ENCODE measurements at places on chromosomes 4 and X. TPM values are rescaled to one million over a fixed set of nuclear protein-coding genes. Genes with fewer than 3 reads are reported as not detected.

- no peak for DNase-seq
Observed at GRCh38 chrX:56284269-56284668, 52.1 kb downstream of the KLF8 start.

DNA sequence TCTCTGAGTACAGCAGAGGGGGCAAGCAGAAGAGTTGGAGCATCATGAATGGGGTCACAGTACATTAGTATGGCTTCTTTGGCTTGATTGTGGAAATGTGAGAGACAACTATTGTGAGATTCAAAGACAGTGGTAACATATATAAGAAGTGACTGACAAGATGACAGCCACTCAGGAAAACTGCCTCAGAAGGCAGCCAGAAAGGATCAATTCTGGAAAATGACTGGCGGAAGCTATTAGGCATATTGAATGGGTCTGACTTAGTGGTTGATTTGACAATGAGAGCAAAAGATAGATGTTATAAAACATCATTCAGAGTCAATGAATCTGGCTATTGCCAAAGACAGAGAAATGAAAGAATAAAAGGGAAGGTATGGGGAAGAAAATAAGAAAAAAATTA lies 345.5 kb upstream of the MAGEB2 start:
- no peak for DNase-seq

DNA sequence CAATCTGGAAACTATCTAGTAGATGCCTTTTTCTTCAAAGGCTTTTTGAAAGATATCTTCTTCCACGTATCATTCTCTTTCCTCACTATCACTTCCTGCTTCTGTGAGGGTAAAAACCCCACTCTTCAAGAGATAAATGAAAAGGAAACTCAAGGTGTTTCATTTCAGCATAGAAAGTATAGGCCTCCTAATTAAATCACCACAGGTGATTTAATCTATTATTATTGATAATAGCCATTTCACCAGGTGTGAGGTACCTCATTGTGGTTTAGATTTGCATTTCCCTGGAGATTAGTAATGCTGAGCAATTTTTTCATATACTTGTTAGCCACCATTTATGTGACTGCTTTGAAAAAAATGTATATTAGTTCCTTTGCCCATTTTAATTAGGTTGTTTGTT lies 92.0 kb upstream of the EMCN start:
- no peak for DNase-seq

DNA sequence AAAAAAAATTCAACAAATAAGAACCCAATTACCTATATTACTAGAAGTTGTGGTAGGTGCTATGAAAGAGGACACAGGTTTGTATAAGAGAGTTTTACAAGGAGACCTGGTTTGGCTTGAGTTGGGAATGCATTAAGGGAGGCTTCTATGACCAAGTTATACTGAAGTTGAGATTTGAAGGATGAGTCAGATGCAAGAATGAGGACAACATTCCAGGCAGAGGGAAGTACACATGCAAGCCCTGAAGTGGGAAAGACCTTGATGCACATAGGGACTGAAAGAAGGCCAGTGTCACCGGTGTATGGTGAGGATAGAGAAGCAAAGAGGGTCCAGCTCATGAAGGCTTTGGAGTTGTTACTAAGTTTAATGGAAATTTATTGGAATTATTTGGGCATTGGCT lies 52.2 kb downstream of the ANK2 start:
- no peak for DNase-seq

DNA sequence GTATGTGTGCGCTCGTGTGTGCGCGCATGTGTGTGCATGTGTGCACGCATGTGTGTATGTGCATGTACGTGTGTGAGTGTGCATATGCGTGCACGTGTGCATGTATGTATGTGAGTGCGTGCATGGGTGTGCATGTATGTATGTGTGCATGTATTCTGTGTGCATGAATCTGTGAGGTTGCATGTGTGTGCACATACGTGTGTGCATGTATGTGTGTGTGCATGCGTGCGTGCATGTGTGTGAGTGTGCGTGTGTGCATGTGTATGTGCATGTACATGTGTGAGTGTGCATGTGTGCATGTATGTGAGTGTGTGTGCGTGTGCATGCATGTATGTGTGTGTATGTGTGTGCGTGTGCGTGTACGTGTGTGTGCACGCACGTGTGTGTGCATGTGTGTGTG lies 241.5 kb downstream of the SHOX start:
- DNase-seq, result no peak

Gene PARM1
- total RNA-seq, result 2.0 TPM

DNA sequence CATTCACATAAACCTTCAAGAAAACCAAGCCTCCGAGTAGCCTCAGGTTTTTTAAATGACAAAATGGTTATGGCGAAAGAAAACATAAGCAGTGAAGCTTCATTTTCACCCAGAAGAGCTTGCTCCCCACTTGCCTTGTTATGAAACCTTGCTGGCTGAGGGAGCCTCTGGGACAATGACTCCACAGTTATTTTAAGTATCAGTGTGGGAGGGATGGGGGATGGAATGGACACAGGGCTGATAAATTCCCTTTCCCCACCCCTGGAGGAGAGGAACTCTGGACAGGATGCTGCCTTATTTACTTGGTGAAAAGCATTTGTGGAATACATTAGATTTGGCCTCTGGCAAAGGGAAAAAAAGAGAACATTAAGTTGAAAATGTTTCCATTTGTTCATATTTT lies 220.7 kb upstream of the CNKSR2 start:
- DNase-seq, result no peak

DNA sequence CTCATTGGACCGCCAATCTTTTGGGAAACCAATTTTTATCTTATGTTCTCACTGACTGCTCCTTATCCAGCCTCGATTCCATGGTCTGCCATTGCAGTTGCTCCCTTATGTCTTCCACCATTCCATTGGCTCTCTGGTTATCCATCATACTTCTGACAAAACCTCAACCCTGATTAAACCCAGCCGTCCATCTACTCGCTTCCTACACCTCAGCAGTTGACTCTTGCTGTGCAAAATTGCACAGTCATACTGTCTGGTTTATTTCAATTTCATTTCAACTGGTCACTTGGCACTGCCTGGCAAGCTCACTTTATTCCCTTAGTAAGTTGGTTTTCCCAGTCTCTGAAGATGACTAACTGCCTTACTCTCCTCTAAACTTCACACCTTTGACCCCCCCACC lies 26.2 kb downstream of the ARL9 start:
- no peak for DNase-seq

DNA sequence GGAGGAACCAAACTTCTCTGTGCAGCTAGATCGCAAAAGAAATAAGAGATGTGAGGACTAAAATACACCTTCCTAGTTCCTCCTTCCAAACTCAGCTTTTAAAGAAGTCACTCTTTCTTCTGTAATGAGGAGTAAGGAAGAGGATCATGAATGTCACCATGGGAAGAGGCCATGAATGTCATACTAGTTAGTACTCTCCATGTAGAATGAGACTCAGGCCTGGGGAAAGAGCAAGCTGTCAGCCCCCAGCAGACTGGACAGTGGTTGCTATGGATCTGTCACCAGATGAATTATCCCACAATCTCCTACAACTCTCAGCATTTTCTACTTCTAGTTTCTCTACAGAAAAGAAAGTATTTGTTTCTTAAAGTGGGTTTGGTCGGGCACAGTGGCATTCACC lies 57.1 kb upstream of the PRDM8 start:
- no peak for DNase-seq

DNA sequence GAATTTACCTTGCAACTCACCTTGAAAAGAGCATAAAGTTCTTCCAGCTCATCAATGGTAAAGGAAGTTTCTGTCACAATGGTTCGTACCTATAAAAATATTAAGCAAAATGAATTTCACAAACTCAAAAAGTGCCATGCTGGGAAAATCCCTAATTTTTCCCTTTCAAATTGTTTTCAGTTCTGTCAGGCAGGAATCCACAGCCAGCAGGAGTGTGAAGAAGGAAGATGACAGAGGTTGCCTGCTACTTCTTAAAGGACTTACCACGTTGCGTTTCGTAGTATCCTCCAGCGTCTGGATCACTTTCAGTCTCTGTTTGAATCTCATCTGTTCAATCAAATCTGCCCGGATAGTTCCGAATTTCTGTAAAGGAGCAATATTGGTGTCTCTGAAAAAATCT lies 70.3 kb upstream of the UCP1 start:
- DNase-seq, result no peak

Gene CITED1
- 1.8 TPM for total RNA-seq

DNA sequence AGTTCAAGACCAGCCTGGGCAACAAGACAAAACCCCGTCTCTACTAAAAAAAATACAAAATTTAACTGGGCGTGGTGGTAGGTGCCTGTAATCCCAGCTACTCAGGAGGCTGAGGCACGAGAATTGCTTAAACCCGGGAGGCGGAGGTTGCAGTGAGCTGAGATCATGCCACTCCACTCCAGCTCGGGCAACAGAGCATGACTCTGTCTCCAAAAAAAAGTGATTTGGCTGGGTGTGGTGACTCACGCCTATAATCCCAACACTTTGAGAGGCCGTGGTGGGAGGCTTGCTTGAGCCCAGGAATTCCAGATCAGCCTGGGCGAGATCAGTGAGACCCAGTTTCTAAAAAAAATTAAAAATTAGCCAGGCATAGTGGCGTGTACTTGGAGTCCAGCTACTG lies 4.1 kb downstream of the OPHN1 start:
- DNase-seq, result no peak

Gene UGT2B17
- not detected for total RNA-seq
